Esophagus muscularis mucosa (tissue), 4 donors: ENCODE measurements at places on chromosomes 11 and 22.

DNA sequence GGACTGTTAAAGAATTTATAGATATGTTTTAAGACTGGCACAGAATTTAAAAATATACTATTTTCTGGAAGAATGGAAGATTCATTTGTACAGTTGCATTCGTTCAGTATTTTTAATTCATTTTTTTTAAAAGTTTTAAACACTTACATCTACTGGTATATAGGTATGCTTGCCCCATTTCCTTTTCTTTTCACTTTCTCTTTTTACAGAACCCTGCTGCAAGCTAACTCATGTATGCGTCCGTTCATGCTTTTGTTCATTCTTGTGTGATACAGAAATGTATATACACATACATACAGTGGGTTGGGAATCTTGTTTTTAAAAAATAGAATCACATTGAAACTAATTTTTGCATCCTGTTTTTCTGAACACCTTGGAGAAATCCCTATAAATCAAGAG, 31.0 kb downstream of the PACS1 start:
- H3K27me3 ChIP-seq: no peaks in the 10 kb centered on the region
- H3K4me3 ChIP-seq: no peak overlapping the region
- no peak for DNase-seq
- H3K4me1 ChIP-seq: peaks cover 15% of the 10 kb centered on the region
- H3K27ac ChIP-seq: no peak overlapping the region
- no peaks in the 10 kb centered on the region for H3K36me3 ChIP-seq

GRCh38 chr11:69499186-69499917, 17.9 kb downstream of the LINC01488 start:
- no peak overlapping the region for H3K4me3 ChIP-seq
- H3K36me3 ChIP-seq: no peaks in the 10 kb centered on the region
- H3K27me3 ChIP-seq: no peaks in the 10 kb centered on the region
- DNase-seq: no peak
- peaks cover 30% of the 10 kb centered on the region for H3K4me1 ChIP-seq

DNA sequence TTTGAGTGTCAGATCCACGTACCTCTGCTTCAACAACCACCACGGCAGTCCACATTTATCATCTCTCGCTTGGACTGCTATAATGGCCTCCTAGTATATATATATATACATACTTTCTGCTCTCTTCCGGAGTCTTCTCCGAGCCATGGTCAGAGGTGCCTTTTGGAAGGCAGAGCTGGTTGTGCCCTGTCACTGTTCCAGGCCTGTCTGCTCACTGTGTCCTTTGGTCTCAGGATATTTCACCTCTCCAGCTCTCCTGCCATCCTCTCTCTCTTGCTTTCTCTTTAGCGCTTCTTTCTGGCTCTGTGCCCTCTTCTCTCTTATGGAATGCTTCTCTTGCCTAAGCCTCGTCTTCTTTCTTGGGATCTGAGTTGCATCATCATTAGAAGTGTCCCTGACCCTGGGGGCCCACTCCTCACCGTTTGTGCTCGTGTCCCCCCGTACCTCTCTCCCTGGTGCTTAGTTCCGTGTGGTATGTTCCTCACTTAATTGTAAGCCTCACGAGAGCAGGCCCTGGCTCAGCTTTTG, 86.1 kb upstream of the RASSF10 start:
- no peak overlapping the region for H3K4me3 ChIP-seq
- peaks cover 14% of the 10 kb centered on the region for H3K36me3 ChIP-seq
- no peaks in the 10 kb centered on the region for H3K27me3 ChIP-seq

GRCh38 chr11:129569007-129569406, 193.4 kb downstream of the BARX2 start:
- no peaks in the 10 kb centered on the region for H3K36me3 ChIP-seq
- no peak overlapping the region for H3K27ac ChIP-seq
- H3K27me3 ChIP-seq: no peaks in the 10 kb centered on the region
- no peak overlapping the region for H3K4me3 ChIP-seq
- H3K4me1 ChIP-seq: no peaks in the 10 kb centered on the region

GRCh38 chr11:26622181-26622580, 50.1 kb upstream of the MUC15 start:
- H3K36me3 ChIP-seq: no peaks in the 10 kb centered on the region
- no peak for DNase-seq
- peaks cover 6% of the 10 kb centered on the region for H3K4me1 ChIP-seq
- H3K27ac ChIP-seq: no peak overlapping the region
- no peak overlapping the region for H3K4me3 ChIP-seq

GRCh38 chr11:15170698-15171097, 56.0 kb downstream of the INSC start:
- no peaks in the 10 kb centered on the region for H3K36me3 ChIP-seq
- H3K4me1 ChIP-seq: no peaks in the 10 kb centered on the region
- DNase-seq: no peak
- H3K4me3 ChIP-seq: no peak overlapping the region

DNA sequence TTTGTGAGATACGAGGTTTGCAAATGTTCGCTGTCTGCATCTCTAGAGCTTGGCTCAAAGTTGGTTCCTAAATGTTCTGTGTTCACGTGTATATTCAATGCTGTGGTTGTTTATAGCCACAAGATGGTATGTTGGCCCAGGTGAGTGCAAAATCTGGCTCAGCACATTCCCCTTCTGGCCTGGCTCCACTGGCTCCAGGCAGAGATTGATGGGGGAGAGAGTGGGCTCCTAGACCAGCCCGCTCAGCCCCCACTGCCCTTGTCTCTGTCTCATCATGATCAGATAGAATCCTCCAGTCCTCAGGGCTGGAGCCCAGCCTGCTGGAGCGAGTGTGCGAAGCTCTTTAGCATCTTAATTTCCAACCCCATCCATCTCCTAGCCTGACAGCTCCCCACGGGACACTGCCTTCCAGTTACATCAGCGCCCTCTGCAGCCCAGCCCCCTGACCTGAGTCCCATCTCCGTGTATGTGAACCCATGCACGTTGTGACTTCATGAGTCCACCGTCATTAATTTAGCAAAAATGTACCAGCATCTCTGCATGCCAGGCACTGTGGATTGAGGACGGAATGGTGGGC, 2.0 kb downstream of the P2RX3 start:
- no peaks in the 10 kb centered on the region for H3K36me3 ChIP-seq
- H3K27ac ChIP-seq: no peak overlapping the region
- no peak overlapping the region for H3K4me3 ChIP-seq
- DNase-seq: no peak

DNA sequence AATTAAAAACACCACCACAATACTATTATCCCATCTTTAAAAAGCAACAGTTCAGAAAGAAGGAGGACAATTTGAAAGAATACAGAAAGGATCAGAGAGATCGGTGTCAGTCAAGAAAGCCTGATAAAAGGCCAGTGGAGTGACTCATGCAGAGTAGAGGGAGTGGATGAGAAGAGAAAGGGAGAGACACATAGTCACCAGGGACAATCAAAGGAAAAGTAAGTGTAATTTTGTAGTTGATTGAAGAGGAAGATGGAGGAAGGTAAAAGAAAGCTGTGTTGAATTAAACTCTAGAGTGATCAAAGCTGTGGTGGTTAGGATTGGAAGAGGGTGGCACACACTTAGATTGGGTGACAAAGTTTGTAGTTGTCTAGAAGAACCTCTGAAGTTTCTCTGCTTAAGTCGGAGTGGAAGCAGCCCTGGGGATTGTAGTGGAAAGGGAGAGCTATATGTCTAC, 14.1 kb downstream of the SPECC1L start:
- peak overlapping the region; percentile 72 for H3K27ac ChIP-seq
- no peaks in the 10 kb centered on the region for H3K36me3 ChIP-seq
- H3K4me1 ChIP-seq: peaks cover 45% of the 10 kb centered on the region
- no peak overlapping the region for H3K4me3 ChIP-seq
- no peak for DNase-seq

GRCh38 chr22:34993548-34993947, 72.4 kb upstream of the ISX start:
- no peak for DNase-seq
- no peaks in the 10 kb centered on the region for H3K27me3 ChIP-seq
- H3K4me3 ChIP-seq: no peak overlapping the region
- H3K27ac ChIP-seq: no peak overlapping the region
- no peaks in the 10 kb centered on the region for H3K4me1 ChIP-seq
- no peaks in the 10 kb centered on the region for H3K36me3 ChIP-seq

DNA sequence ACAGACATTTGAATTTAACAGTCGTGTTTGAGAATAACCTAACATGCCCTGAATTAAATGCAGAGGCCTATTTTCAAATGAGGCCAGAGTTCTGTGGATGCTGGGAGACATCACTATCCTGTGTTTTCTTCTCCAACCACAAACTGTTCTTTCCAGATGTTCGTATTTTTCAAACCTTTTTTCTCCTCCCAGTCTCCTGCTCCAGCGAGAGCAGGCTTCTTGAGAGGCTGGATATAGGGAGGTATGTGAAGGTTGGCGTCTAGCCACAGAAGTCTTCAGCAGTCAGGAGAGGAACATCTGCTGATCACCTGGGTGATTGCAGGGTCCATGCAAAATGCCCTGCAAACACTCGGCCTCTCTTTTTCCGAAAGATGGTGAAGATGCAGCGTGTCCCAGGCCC, 126.3 kb downstream of the C11orf91 start:
- H3K27me3 ChIP-seq: no peaks in the 10 kb centered on the region
- DNase-seq: no peak
- H3K27ac ChIP-seq: no peak overlapping the region

DNA sequence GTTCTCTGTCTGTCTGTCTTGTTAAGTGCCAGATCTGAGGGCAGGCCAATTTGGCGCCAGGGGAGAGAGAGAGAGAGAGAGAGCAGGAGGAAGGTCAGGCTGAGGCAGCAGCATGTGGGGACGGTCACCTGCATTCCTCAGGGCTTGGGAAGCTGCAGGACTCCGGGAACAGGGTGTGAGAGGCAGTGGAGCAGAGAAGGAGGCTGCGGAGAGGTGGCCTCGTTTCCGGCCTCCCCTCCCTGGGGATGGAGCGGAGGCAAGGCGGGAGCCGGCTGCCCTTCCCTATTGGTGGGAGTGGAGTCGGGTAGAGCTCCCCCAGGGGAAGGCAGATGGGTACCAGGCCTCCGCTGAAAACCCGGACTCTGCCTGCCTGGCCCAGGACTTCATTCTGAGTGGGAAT, 9.7 kb downstream of the CLMP start:
- no peak for DNase-seq
- no peaks in the 10 kb centered on the region for H3K27me3 ChIP-seq
- H3K27ac ChIP-seq: peak overlapping the region; percentile 48
- H3K4me3 ChIP-seq: no peak overlapping the region
- no peaks in the 10 kb centered on the region for H3K36me3 ChIP-seq
- peaks cover 100% of the 10 kb centered on the region for H3K4me1 ChIP-seq

GRCh38 chr11:126122863-126123262, 60.2 kb upstream of the CDON start:
- H3K4me3 ChIP-seq: no peak overlapping the region
- peaks cover 17% of the 10 kb centered on the region for H3K4me1 ChIP-seq
- H3K36me3 ChIP-seq: no peaks in the 10 kb centered on the region

DNA sequence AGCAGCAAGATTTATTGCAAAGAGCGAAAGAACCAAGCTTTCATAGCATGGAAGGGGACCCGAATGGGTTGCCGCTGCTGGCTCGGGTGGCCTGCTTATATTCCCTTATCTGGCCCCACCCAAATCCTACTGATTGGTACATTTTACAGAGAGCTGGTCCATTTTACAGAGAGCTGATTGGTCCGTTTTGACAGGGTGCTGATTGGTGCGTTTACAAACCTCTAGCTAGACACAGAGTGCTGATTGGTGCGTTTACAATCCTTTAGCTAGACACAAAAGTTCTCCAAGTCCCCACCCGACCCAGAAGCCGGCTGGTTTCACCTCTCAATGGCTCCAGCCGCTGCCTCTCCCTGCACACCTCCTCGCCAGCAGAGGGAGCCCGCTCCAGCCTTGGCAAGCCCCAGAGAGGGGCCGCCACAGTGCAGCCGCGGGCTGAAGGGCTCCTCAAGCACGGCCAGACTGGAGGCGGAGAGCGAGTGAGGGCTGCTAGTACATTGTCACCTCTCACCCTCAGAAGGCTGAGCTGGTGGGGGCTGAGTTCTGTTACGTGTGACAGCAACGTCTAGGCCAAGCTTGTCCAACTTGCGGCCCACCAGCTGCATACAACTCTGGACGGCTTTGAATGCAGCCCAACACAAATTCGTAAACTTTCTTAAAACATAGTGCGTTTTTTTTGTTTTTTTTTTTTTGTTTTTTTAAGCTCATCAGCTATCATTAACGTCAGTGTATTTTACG, 8.7 kb downstream of the PTH start:
- DNase-seq: no peak
- H3K4me1 ChIP-seq: no peaks in the 10 kb centered on the region
- no peak overlapping the region for H3K27ac ChIP-seq
- H3K36me3 ChIP-seq: no peaks in the 10 kb centered on the region
- no peak overlapping the region for H3K4me3 ChIP-seq

DNA sequence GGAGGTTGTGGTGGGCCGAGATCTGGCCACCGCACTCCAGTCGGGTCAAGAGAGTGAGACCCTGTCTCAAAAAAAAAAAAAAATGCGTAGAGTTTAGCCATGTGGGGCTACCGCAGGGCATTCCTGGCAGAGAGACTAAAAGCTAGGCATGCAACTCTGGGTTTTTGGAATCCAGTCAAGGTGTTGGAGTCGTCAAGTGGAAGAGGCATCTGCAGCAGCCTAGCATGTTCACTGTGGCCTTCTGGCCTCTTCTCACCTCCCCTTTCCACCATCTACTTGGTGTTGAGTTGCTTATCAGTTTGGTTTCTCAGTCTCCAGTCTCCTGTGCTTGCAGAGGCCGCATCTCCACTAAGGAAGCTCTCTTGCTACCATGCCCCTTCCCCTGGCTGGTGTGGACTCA, 572.5 kb downstream of the NTM start:
- no peaks in the 10 kb centered on the region for H3K27me3 ChIP-seq
- H3K4me3 ChIP-seq: no peak overlapping the region
- DNase-seq: no peak

DNA sequence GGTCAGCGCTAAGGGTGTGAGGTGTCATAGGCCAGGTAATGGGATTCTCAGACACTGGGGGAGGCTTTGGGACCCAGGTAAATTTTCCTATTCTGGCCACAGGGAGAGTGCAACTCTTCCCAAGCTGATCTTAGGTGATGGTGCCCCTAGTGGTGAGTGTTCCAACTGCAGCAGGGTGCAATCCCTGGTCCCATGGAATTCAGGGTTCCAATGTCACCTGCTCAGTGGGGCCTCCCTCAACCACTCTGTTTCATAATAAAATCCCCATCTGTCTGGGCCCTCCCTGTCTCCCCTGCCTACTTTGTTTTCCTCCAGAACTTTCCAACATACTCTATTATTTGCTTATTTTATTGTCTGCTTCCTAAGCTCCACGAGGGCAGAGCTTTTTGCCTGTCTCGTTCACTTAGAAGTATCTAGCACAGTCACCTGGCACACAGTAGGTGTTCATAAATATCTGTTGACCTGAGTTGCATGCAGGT, 2.9 kb upstream of the SGSM1 start:
- peaks cover 22% of the 10 kb centered on the region for H3K4me1 ChIP-seq
- H3K27ac ChIP-seq: no peak overlapping the region
- DNase-seq: no peak
- H3K36me3 ChIP-seq: no peaks in the 10 kb centered on the region
- no peaks in the 10 kb centered on the region for H3K27me3 ChIP-seq

GRCh38 chr22:48490500-48491411, 1336.9 kb downstream of the BRD1 start:
- no peak overlapping the region for H3K27ac ChIP-seq
- H3K4me3 ChIP-seq: peak overlapping the region; percentile 44
- no peak for DNase-seq
- peaks cover 5% of the 10 kb centered on the region for H3K4me1 ChIP-seq
- no peaks in the 10 kb centered on the region for H3K36me3 ChIP-seq
